Fibroblast of skin of abdomen (primary cell): ENCODE measurements at places on chromosomes 6 and 20.

DNA sequence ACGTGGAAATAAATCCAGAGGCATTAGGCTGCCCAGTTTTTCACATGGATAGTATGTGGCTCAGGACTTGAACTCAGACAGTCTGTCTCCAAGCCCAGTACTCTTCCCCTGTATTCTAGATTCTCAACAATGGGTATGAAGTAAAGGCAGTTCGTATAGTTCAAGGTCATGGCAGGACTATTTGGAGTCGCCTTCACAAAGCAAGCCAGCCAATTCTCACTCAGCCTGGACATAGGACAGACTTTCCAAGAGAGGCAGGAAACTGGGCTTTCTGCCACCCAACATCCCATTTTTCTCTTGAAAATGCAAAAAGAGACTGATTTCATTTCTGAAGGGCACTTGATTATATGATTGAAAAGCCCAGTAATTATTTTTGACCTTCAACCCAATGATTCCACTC lies 111.0 kb downstream of the EDN1 start:
- DNase-seq, result no peak

- no peak for DNase-seq
Measured at GRCh38 chr20:19397666-19398065, 185.2 kb downstream of the SLC24A3 start.

GRCh38 chr20:906703-907270 lies 9.3 kb downstream of the ANGPT4 start:
- no peak for DNase-seq

GRCh38 chr6:143482593-143482992 lies 28.9 kb downstream of the FUCA2 start:
- DNase-seq, result peak; percentile 10

DNA sequence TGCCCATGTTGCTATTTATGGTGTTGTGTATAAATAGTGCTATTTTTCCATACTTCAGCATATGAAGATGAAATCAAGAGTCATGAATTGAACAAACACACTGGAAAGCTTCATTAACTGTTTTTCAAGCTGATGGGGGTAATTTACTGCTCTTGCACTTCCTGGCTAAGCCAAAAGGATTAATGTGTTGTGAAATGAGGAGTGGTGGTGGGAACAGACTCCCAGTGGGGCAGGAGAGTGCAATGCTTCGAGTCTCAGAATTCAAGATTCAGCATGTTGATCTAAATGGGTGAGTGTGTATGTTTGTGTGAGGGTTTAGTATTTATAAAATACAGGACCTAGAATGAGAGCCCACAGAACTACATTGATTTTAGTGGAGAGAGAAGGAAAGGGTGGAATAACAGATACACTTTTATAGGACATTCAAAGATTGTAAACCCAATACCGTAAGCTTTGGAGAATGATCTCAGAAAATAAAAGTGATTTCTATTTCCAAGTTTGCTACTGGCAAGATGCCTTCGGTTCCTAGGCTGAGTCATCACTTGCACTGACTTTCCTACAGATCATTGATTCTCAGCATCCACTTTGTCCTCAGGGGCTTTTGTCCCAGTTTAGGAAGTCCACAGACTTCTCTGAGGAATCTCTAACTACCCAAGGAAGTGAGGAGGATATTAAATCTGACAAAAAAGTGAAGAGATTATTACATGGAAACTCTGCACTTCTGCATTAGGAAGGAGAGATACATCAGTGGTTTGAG lies 303.6 kb downstream of the TRDN start:
- no peak for DNase-seq

DNA sequence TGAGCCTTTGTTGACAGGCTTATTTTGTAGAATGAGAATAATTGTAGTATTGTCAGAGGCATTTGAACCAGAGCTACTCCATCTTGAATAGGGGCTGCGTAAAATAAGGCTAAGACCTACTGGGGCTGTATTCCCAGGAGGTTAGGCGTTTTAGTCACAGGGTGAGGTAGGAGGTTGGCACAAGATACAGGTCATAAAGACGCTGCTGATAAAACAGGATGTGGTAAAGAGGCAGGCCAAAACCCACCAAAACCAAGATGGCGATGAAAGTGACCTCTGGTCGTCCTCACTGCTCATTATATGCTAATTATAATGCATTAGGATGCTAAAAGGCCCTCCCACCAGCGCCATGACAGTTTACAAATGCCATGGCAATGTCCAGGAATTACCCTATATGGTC lies 82.7 kb downstream of the PFDN4 start:
- no peak for DNase-seq

DNA sequence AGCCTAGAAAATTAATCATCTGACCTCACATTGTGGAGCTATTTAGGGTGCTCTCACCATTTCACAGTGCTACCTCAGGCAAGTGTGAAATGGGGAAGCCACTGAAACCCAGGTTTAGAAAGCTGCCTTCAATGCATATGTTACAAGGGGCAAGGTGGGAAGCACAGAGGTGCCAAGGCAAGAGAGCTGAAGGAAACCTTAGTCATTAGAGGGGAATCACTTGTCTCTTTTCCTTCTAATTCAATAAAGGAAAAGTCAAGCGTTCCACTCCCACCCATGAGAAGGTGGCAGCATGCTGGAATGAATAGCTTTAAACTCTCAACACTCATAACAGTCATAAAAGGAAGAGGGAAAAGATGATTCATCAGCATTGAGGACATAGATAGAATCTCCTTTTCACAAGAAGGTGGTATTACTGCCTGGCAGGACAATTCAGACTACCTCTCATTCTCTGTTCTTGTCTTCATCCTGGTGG lies 251.9 kb upstream of the IRAK1BP1 start:
- DNase-seq, result peak; percentile 28

- DNase-seq, result no peak
Measured at GRCh38 chr6:6856538-6857523, 250.9 kb upstream of the RREB1 start.

- no peak for DNase-seq
Measured at GRCh38 chr6:155033021-155033791, 38.1 kb downstream of the TIAM2 start.

DNA sequence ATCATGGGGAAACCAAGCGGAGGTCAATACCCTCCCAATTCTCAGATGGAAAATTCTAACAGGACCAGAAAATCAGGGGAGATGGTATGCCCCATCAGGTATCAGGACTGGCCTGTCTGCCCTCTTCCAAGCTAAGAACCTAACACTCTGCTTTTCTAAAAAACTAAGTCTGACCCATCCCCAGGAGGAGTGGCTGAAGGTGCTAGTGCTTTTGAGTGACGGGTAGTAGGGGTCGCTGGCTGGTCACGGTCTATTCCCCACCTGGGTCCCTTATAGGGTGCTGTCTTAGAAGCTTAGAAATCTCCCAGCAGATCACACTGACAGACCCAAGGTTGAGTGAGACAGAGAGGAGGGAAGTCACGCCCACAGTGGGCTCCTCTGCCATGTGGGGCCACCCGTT lies 9.6 kb downstream of the ABHD16A start:
- no peak for DNase-seq

DNA sequence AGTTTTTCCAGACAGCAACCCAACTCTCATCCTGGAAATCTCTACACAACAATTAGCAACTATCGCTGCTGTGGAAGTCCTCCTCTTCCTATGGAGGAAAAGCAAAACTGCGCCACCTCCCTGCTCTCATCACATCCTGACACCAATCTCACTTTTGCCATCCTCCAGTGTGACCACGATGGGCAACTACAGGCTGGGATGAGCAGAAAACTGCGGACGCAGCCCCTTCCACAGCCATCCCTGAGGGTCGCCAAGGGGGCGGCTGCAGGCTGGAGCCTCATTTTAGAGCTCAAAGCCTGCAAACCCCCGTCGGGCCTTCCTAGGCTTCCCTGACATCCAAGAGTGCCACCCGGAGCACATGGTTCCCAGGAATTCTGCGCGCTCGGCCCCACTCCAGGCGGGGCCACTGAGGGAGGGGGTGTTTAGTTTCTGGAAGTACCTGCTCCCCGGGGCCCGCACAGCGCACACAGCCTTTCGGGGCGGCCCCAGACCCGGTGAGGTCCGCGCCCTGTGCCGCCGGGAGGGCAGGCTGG lies 1.2 kb downstream of the TCFL5 start:
- DNase-seq, result peak; percentile 25

DNA sequence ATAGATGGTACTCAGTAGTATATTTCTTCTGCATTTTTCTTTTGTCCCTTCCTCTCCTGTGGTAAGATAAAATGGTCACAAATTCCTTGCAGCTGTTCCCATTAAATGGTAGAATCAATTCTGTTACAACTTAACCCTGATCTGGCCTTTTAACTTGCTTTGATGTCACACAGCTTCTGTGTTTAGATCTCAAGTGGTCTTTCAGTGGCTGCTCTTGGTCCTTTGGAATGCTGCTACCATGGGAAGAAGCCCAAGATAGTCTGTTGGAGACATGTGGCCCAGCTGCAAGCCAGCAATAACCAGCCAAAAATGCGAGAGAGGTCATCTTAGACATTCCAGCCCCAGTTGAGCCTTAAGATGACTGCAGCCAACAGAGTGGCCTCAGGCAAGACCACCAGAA lies 429.7 kb downstream of the KIF16B start:
- DNase-seq, result no peak

- no peak for DNase-seq
Measured at GRCh38 chr6:17964633-17965032, 22.8 kb downstream of the KIF13A start.
